Femur (tissue), 1 donor: ENCODE measurements at places on chromosomes 7 and 10.

GRCh38 chr7:22671177-22671879 is 55.7 kb upstream of the IL6 start:
- DNase-seq, result no peak

GRCh38 chr10:98244586-98244985 is 23.4 kb downstream of the LOXL4 start:
- no peak for DNase-seq

GRCh38 chr10:23870651-23871610 is 338.0 kb upstream of the KIAA1217 start:
- peak; percentile 26 for DNase-seq

DNA sequence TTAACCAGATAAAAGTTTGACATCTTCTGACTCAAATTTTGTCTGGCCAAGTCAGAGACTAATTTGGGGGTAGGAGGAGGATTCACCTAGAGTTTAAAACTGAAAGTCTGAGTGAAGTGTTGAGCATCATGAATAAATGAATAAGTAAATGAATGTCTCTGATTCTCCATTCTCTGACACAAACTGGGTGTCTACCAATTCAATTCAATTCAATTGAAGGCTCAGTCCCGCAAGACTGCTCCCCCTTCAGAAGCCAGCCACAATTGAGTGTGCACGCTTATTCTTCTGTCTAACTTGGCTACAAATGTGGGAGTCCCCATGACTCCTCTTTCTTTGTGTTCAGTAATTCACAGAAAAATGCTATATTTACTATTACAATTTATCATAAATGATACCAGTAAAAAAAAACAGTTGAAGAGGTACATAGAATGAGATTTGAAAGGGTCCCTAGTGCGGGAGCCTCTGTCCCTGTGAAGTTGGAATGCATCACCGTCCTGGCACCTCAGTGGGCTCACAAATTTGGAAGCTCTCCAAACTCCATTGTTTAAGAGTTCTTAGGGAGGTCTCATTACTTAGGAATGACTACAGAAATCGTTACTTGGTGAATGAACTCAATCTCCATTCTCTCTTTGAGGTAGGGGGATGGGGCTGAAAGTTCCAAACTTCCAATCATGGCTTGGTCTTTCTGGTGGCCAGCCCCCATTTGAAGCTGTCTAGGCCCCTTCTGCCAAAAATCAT is 243.7 kb upstream of the PHYHIPL start:
- DNase-seq, result no peak

DNA sequence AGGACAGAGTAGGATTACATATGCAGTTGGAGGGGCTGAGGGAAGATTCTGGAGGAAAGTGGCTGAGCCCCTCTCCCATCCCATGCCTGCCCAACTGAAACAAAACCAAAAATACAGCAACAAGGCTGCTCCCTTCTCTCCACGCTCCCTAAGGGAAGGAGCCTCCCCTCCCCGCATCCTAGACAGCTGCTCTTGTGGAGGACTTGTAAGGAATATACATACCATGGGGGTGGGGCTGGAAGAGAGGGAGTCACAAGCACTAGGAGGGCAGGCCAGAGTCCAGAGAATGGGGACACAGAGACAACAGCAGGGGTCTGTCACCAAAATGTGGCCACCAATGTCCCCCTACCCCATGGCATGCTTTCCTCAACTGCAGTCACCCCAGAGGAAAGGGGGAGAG is 13.2 kb downstream of the LDB1 start:
- no peak for DNase-seq

DNA sequence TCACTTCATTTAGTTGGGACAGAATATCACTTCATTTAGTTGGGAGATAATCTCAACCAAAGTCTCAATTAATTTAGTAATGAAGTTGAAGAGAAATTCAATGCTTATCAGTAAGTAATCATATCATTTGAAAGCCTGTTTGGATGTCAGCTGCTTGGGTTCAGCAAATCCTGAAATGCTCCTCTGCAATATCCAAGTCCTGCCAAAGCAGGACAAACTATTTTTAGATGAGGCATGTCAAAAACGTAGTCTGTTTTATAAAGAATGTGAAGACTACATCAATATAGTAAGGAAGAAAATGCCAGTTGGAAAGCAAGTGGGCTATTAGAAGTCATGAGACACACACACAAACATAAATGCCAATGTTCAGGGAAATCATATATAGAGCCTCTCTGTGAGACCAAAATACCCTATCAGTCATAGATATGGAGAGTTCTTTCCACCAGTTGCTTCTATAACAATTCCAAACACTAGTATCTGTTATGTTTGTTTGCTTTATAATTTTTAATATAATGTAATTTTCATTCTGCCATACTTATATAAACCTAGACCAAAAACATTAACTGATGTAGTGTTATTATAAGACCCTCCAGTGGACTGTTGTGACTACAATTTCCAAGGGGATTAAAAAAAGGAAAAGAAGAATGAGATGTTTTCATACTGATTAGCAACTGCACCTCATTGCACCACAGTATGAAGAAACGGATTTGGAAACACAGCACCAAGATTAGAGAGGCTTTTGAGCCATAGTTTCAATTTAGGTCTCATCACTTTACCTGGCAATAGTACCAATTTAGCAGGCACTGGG is 160.7 kb downstream of the LRRTM3 start:
- no peak for DNase-seq

DNA sequence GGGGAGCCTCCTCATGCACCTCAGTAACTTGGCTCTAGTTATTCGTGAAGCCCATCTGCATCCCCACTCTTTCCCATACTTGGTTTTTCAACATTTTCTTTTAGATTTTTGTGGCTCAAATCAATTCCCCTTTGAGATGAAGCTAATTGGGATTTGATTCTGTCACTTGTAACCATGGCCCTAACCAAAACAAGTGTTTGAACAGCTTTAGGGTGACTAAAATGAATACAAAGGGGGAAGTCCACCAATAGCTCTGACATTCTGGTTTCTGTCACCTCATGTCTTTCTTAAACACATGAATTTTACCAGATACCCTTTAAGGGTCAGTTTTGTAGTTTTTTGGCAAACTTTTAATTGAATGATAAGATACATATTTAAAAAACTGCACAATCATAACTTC is 87.0 kb downstream of the PCGF5 start:
- DNase-seq, result no peak

DNA sequence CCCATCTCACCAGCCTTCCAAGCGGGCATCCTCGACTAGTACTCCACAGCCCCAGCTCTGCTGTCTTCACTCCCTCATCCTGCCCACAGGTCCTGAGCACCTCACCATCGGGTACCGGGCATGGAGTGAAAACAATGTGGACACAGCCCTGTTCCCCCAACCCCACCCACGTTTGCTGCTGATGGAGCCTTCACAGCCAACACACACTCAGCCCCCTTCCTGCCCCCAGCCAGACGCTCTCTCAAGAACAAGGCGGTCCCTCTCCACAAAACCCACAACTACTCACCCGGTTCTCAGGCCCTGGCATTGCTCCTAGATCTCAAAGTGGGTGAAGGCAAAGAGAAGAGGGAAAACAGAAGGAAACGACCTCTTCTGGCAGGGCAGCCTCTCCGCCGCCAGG is 56.1 kb downstream of the SLIT1 start:
- no peak for DNase-seq

DNA sequence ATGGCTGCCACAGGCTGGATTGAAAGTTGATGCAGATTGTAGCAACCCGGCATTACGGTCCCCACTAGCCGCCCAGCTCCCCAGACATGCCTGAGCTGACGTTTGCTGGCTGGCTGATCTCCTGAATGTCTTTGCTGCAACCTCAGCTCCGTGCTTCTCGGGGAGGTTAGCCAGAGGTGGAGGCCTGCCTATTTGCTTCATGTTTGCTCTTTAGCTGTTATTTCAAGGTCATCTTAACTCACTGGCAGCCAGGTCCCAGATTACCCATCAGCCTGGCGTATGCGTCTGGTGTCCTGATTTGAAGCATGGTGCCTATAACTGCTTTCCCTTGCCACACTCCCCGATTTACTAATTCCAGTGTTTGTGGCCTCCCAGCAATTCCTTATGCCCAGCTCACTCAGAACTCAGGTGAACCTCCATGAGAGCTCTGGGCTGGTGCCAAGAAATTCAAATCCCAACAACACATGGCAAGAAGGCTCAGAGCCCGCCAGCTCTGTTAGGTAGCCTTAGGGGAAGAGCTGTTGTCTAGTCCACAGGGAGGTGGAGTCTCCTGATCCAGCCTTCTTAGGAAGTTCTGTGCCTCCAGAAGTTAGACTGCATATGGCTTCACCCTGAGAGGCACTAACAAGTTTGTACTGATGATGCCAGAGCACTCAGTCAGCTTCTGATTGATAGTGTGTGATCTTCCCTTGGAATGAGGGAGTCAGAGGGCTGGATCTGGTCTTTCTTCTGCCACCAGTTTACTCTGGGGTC is 69.7 kb upstream of the EXOC4 start:
- DNase-seq, result no peak
